ENCODE measurements at places on chromosomes 5 and 9. TPM values are rescaled to one million over a fixed set of nuclear protein-coding genes. Genes with fewer than 3 reads are reported as not detected.

DNA sequence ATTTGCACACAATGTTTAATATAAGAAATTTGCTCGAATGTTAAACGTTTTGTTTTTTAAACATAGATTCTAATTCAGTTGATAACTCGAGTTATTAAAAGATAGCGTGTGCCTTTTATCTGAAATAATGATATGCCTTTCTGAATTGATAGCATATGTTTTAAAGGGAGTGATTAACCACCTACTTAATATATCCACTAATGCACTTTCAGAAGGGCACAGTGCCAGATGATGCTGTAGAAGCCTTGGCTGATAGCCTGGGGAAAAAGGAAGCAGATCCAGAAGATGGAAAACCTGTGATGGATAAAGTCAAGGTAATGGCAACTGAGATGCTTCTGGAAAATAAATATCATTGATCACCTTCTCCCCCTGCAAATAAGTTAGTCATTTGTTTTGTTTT is 53.9 kb downstream of the ERAP1 start:
- no peak for DNase-seq

DNA sequence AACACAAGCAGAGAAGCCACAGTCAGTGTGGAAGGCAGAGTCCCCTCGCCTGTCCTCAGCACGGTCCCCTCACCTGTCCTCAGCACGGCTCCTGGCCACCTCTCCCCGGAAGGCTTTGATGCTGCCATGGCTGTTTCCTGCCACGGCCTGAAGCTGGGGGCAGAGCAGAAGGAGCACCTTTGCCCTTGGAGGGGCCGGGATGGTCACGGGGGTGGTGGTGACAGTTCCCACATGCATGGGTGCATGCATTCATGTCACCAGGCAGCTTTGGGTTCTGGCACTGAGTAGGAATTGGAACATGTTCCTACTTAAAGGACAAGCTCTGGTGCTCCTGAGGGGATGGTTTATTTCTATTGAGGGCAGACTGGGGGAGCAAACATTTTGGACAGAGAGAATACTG is 57.8 kb upstream of the PHYKPL start:
- no peak for DNase-seq

DNA sequence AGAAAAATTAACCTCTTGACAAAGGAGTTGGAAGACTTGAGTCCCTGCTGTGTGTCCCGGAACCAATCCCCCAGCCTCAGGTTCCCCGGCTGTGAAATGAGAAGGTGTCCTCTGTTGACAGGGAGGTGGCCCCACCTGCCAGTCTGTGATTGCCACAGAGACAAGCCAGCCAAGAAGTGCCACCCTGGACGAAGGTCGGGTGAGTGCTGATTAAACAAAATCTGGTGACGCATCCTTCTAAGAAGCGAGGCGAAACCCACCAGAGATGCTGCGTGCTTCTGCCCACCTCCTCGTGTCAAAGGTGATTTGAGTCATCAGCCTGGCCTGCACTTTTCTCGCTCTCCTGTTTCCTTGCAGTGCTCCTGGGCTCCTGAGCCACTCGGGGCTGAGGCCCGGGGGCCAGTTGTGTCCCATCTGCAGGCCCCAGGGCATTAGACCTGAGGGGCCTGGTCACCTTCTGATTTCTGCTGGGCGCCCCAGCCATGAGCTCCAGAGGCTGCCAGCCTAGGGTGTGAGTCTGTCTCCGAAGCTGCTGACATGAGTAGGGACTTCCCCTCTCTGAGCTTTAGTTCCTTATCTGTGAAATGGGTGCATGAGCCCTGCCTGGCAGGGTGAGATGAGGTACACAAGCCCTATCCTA is 28.7 kb downstream of the NEK6 start:
- no peak for DNase-seq

GRCh38 chr5:159038907-159039306 is 60.8 kb downstream of the EBF1 start:
- no peak for DNase-seq

- DNase-seq, result peak; percentile 36
These were observed at the start of gene BSPRY for GRCh38 chr9:113349445-113350094. TSS of gene BSPRY (plus strand) at chr9:113349541. CDS start at chr9:113349580, 39 bp downstream.

- no peak for DNase-seq
These were observed 7.3 kb downstream of the PRR7 start for GRCh38 chr5:177453852-177454396.

GRCh38 chr5:26674846-26675245 is 363.5 kb downstream of the CDH9 start:
- DNase-seq, result no peak

GRCh38 chr5:170917113-170917512 is 55.3 kb downstream of the RANBP17 start:
- no peak for DNase-seq

DNA sequence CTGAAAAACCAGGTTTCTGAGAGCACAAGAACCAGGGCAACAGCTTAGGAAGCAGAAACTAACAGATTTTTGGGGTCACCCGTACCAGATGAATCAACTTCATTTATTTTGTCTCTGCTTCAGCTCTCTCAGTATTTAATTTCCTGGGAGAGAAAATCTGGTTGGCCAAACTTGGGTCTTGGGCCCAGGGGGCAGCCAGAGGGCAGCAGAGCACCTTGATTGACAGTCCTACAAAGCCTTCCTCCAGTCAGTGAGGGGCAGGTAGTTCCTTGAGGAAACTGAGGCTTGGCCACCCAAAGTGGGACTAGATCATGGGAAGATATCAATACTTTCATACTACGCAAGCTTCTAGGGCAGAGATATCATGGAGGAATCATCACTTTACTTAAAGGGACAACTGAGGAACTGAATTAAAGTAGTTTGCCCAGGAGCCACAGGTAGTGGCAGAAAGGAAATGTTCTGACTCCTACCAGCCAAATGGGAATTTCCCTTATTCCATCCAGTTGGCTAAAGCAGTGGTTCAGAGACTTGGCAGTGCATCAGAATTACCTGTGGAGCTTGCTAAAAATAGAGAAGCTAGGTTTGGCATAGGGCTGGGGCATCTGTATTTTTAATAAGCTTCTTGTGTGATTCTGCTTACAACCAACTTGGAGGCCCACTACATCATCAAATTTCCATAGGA is 21.5 kb upstream of the ARHGAP26 start:
- peak; percentile 76 for DNase-seq

- no peak for DNase-seq
These were observed 7.8 kb downstream of the PLEKHG4B start for GRCh38 chr5:99815-100214.

DNA sequence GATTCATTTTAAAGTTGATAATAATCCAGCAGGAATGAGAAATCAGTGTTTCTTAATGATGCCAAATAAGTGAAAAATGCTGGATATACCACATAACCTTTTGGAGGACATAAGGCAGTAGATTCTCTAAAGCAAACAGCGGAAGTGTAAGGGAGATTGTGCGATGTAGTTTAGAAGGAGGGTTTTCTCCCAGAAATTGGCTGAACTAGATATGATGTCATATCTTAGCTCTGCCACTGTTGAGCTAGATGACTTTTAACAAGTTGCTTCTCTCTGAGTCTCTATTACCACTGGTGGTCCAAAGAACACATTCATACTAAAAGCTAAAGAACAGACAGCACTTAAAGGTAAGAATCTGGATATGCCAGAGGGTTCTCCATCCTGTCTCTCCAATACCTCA is 107.0 kb downstream of the NR6A1 start:
- DNase-seq, result no peak

DNA sequence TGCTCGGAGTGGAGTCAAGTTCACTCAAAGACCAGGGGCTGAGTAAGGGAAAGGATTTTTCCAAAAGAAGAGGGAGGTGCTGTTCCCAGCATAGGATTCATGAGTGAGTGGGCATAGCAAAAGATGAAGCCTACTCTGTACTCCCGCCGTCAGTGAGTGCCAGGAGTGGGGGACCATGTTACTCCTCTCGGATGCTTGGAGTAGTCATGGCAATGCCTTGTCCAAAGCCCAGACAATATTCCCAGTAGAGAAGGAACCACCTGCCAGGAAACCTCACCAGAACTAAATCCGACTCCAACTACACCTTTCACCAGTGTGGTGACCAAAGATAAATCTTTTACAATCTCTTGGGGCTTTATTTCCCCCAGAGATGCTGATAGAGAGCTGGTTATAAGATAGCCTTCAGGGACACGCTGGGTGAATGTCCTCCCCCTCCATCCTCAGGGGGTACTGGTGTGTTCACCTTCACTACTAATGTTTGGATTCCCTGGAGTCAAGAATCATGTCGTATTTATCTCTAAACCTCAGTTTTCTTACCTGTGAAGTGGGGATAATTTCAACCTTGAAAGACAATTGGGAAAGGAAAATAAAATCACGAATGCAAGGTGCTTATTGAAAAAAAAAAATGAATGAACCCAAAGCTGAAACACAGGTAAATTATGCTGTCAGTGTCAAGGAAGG is 165.2 kb downstream of the NSG2 start:
- no peak for DNase-seq

GRCh38 chr5:79578876-79579275 is 33.4 kb upstream of the TENT2 start:
- no peak for DNase-seq

GRCh38 chr5:84285641-84286637 is 98.7 kb downstream of the EDIL3 start:
- no peak for DNase-seq

DNA sequence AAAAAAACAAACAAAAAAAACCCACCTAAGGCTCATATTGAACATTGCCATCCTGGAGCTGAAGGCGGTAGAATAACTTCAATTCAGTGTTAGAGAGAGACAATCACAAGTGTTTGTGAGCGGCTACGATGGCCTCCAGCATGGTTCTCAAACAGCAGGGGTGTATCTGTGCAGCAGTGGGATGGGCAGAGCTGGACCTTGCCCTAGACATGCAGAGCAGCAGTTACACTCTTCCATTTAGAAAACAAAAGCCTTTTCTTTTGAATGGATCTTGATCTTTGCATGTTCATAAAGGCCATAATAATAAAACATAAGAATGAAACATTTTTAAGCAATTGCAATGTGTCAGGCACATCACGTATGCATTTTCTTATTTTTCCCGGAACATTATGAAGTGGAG is 50.3 kb downstream of the ARHGAP26 start:
- no peak for DNase-seq

- no peak for DNase-seq
These were observed at the start of gene ESM1 for GRCh38 chr5:54985301-54986268. TSS of gene ESM1 (minus strand) at chr5:54985593. CDS start at chr5:54985517, 76 bp downstream.

DNA sequence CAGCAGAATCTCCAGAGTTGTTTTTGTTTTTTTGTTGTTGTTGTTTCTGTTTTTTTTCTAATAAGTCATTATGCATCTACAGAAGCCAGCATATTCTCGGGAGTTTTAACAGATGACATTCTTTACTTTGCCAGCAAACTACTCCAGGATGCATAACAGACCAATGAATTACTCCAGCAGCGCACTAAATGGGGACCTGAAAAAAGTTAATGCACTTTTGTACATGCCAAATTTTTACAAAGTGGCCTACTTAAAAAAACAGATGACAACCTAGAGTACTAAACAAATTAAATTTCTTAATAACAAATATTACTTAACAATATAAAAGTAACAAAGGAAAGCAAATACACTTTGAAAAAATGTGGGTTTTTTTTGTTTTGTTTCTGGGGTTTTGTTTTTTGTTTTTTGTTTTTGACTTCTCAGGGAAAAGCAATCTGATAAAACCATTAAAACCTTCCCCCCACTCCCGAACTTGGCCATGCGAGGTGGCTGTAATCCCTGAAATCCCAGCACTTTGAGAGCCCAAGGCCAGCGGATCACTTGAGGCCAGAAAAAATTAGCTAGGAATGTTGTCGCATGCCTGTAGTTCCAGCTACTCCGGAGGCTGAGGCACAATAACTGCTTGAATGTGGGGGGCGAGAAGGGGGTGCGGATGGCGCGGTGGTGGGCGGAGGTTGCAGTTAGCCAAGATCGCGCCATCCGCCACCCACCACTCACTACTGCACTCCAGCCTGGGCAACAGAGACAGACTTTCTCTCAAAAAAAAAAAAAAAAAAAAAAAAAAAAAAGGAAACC is 352.4 kb downstream of the CETN3 start:
- no peak for DNase-seq

The PLCXD3 gene
- total RNA-seq, result not detected

The STKLD1 gene
- total RNA-seq, result 1.8 TPM

The ADCY2 gene
- total RNA-seq, result not detected

The SPINK4 gene
- not detected for total RNA-seq

The SPINK6 gene
- total RNA-seq, result not detected

The PCDHGB5 gene
- total RNA-seq, result not detected

The SLC6A18 gene
- not detected for total RNA-seq

All from CD8-positive, alpha-beta T cell (primary cell).